T-cell (primary cell): ENCODE measurements at places on chromosomes 7 and 10. TPM values are rescaled to one million over a fixed set of nuclear protein-coding genes. Genes with fewer than 3 reads are reported as not detected.

GRCh38 chr7:78002715-78003114 lies 204.1 kb downstream of the PHTF2 start:
- no peaks in the 10 kb centered on the region for H3K36me3 ChIP-seq
- H3K4me3 ChIP-seq = no peak overlapping the region
- H3K27me3 ChIP-seq = no peaks in the 10 kb centered on the region
- H3K4me1 ChIP-seq = no peaks in the 10 kb centered on the region
- no peak for DNase-seq

GRCh38 chr7:86978808-86979506 lies 80.5 kb downstream of the ELAPOR2 start:
- peak overlapping the region; percentile 79 for H3K27ac ChIP-seq
- H3K4me1 ChIP-seq = peaks cover 26% of the 10 kb centered on the region
- peak; percentile 24 for DNase-seq
- H3K27me3 ChIP-seq = no peaks in the 10 kb centered on the region

TMEM229A gene
- not detected for total RNA-seq

DNA sequence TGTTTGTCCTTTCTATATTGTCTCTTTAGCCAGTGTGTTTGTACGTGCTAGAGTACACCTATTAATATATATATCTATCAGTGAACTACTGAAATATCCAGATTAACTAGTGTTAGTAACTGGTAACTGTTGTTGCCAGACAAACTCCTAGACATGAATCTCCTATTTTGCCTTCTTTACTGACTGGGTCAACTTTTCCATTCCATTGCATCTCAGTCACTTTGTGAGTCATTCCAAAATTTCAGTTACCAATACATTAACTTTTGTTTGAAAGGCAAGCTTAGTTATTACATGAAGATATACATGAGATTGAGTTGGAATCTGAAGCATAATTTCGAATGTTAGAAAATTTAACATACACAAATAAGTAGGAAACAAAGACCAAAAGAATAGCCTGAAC lies 51.4 kb downstream of the BTAF1 start:
- no peaks in the 10 kb centered on the region for H3K36me3 ChIP-seq
- H3K27me3 ChIP-seq = no peaks in the 10 kb centered on the region
- H3K27ac ChIP-seq = no peak overlapping the region

DNA sequence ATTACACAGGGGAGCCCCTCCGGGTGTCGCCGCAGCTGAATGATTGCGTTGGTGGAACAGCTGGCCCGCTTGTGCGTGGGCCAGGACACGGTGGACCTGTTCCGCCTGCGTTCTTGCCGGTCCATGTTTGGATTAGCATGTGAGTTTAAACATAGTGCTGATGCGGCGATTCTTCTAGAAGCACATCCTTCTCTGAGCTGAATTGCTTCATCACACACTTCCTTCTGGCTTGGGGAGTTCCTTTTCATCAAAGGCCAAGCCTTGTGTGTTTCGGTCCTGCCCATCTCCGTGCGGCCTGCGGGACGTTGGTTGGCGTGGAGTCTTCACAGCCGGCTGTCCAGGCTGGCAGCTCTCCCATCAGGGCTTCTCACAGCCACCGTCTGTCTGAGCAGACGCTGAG lies 45.5 kb upstream of the SLC29A4 start:
- DNase-seq = no peak
- no peaks in the 10 kb centered on the region for H3K36me3 ChIP-seq
- H3K27ac ChIP-seq = no peak overlapping the region

MACROH2A2 gene
- total RNA-seq = 3.1 TPM

ITPRID1 gene
- not detected for total RNA-seq

DNA sequence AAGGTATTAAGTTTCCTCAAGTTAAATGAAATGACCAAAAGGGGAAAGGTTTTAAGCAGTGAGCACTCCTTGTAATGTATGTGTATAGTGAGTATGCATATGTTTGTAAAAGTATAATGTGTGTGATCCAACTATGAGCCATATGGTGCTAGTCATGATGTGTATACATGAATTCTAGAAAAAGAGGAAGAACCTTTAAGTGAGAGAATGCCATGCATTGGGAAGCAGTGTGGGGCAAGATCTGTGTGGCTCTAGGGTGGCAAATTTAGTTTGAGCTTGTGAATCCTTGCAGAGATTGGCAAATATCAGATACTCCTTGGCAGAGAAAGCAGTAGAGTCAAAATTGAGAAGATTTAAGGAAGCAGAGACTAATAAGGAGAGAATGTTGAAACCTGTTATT lies 435.0 kb downstream of the AUTS2 start:
- no peak for DNase-seq
- H3K27me3 ChIP-seq = no peaks in the 10 kb centered on the region
- no peak overlapping the region for H3K4me3 ChIP-seq
- no peaks in the 10 kb centered on the region for H3K36me3 ChIP-seq
- H3K27ac ChIP-seq = no peak overlapping the region

DNA sequence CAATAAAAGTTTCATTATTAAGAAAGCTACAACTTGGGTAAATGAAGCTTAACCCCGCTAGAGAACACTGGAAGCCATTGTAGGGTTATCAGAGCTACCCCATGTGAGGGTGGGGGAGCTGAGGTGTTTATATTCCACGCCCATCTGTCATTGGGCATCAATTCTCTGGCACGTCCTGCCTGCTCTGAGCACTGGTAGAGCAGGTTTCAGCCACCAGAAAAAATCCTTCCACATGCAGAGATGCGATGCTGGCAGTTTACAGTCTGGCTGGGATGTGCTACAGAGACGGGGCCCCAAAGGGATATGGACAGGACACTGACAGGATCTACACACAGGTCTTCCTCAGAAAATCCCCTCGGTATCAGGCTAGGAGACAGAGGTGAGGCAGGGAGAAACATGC lies 15.9 kb upstream of the RAPGEF5 start:
- no peaks in the 10 kb centered on the region for H3K36me3 ChIP-seq
- no peak overlapping the region for H3K4me3 ChIP-seq
- H3K27ac ChIP-seq = no peak overlapping the region
- H3K4me1 ChIP-seq = no peaks in the 10 kb centered on the region
- no peak for DNase-seq

DNA sequence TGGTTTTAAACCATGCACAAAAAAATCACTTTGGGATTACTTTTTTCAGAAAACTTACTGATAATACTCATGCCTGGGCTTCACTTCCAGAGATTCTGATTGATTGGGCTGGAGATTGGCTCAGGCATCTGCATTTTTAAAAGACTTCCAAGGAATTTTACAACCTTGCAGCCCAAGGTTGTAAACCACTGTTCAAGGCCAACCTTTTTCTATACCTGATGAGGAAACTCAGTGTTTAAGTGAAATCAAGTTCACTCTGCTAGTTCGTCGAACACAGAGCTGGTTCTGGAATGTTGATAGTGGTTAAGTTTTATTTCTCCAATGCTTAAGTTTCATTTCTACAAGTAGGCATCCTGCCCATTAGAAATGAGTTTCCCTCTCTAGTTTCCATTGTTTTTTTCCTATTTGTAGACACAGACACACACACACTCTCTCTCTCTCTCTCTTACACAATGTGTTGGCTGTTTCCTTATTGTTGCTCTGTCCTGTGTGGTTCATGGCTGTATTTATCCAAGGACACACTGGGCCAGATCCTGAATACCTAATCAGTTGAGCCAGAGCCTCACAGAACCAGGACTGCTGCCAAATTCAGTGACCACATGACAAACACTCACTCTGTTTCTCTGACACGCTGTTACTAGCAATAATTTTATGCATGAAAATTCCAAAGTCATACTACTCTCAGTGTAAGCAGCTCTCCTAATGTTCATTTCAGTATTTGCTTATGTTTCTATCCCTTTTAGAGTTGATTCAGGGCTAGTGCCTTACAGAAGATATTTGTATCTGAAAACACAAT lies 3.7 kb upstream of the IFIT1B start:
- H3K27ac ChIP-seq = no peak overlapping the region
- no peaks in the 10 kb centered on the region for H3K36me3 ChIP-seq
- DNase-seq = no peak
- peaks cover 2% of the 10 kb centered on the region for H3K4me1 ChIP-seq
- peaks cover 3% of the 10 kb centered on the region for H3K27me3 ChIP-seq

- peaks cover 14% of the 10 kb centered on the region for H3K36me3 ChIP-seq
- H3K27ac ChIP-seq = no peak overlapping the region
- no peaks in the 10 kb centered on the region for H3K27me3 ChIP-seq
- no peaks in the 10 kb centered on the region for H3K4me1 ChIP-seq
- no peak for DNase-seq
Measured at GRCh38 chr7:149559711-149560110, 62.1 kb upstream of the ZNF746 start.

LEP gene
- not detected for total RNA-seq

DNA sequence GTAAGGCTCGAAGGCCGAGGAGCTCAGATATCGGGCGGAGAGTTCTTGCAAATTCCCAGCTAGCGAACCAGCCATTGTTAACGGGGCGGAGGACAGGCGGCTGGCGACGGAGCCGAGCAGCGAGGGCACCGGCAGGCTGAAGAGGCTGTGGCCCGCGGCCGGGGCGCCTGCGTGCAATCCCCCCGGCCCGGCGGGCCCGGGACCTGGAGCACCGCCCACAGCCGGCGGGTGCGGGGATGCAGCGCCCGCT lies 4.1 kb downstream of the VAX1 start:
- H3K27me3 ChIP-seq = peaks cover 83% of the 10 kb centered on the region
- no peak for DNase-seq
- H3K4me1 ChIP-seq = peaks cover 2% of the 10 kb centered on the region
- H3K36me3 ChIP-seq = no peaks in the 10 kb centered on the region
